ENCODE measurements at places on chromosomes 5 and 9. TPM values are rescaled to one million over a fixed set of nuclear protein-coding genes. Genes with fewer than 3 reads are reported as not detected.

Gene NUTM2F
- not detected for total RNA-seq

Gene SGCD
- 0.14 TPM for total RNA-seq

Gene OR4F3
- not detected for total RNA-seq

Gene ZFAND5
- total RNA-seq: 80.3 TPM

Gene PCDHGC5
- not detected for total RNA-seq

Gene LRRC8A
- 16.3 TPM for total RNA-seq

DNA sequence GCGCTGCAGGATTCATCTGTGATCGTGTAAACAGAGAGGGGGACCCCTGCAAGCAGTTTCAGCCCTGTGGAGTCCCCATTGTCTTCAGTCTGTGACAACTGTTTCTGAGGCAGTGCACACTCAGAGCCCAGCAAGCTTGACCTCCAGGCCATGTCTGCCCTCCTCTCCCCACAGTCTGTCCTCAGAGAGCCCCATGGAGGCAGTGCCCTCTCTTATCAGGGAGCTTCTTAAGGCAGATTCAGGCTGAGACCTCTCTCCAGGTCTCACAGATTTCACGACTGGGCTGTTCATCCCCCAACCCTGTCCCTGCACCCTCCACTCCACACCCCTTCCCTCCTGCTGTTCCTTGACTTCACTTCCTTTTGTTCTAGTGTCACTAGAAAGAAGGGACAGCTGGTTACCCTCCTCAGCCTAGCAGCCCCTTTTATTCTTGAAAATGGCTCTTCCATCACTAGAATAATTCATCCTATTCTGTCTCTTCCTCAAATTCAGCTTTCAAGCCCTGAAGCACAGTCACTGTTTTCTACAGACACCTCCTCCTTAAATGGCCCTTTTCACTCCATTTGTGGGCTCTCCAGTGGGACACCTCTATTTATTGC is 218.4 kb downstream of the MED10 start:
- no peak for DNase-seq

- no peak for DNase-seq
These were observed 179.4 kb downstream of the SNX18 start for GRCh38 chr5:54696931-54697330.

- DNase-seq: no peak
These were observed 662.2 kb upstream of the ZNF608 start for GRCh38 chr5:125408448-125409233.

DNA sequence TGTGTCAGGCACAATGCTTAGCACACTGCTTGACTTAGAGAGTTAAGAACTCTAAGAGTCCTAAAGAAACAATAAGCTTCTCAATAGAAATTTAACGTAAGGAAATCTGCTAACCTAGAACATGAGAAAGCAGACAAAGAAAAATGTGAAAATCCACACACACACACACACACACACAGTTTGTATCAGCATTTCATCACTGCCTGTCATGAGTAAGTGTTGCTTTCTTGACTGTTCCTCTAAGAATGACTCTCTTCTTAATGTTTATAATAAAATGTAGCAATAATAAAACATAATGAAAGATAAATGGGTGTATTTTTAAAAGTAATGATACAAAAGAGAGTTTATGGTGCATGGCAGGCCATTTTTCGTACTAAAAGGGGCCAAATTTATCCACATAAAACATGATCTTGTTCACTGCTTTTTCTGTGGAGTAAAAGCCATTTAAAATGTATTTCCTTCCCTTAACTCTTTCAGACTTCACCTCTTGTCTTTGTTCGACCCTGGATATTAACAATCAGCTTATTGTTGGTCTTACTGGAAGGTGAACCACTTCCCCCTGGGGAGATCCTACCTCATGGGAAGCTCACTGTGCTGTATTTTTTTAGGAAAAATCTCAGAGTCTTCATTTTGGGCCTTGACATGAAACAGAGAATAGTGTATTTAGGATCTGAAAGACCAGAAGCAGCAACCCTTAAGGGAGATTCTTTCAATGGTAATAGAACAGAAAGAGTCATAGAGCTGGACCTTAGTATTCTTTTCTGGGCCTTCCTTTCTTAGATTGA is 107.3 kb upstream of the ANKRD55 start:
- no peak for DNase-seq

DNA sequence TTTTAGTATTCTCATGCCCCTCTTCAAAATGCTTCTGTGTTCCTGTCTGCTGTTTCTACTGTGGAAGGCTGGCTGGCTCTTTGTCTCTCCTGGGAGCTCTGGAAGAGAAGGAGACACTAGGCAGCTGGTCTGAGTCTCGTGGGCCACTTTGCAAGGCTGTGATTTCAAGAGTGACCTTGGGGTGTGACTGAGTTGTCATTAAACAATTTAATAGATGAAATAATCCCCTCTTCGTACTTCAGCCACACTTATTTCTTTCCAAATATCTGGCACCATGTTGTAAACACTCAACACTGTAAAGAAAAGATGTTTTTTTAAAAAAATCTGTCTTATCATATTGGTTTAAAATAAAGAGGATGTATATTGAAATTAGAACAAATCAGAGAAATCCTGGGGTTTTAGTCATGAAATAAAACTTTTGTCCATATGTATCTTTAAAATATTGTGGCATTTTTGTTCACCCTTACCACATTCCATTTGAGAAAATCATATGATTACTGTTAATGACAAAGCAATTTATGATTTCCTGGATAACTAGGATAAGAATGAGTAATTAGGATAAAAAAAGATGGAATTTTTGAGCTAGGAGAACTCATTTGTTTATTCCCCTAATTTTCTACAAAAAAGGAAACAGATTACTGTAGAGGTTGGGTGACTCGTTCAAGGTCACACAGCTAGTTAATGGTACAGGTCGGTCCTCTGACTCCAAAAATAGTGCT is 200.8 kb downstream of the MAT2B start:
- DNase-seq: no peak
